ENCODE measurements at places on chromosomes 6 and 20. TPM values are rescaled to one million over a fixed set of nuclear protein-coding genes. Genes with fewer than 3 reads are reported as not detected.

The TMEM151B gene
- not detected for total RNA-seq

The NUDT3 gene
- 34.6 TPM for total RNA-seq

The RBL1 gene
- 7.5 TPM for total RNA-seq

The ZDHHC14 gene
- 8.7 TPM for total RNA-seq

DNA sequence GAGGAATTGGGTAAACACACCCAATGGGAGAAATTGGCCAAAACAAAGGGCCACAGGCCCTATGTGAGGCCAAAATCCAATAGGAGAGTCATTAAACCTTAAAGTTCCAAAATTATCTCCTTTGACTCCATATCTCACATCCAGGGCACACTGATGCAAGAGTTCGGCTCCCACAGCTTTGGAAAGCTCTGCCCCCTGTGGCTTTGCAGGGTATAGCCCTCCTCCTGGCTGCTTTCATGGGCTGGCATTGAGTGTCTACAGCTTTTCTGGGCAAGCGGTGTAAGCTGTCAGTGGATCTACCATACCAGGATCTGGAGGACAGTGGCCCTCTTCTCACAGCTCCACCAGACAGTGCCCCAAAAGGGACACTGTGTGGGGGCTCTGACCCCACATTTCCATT lies 160.5 kb downstream of the ADGRG6 start:
- no peak for DNase-seq

GRCh38 chr6:135228486-135228885 lies 47.4 kb downstream of the MYB start:
- no peak for DNase-seq

DNA sequence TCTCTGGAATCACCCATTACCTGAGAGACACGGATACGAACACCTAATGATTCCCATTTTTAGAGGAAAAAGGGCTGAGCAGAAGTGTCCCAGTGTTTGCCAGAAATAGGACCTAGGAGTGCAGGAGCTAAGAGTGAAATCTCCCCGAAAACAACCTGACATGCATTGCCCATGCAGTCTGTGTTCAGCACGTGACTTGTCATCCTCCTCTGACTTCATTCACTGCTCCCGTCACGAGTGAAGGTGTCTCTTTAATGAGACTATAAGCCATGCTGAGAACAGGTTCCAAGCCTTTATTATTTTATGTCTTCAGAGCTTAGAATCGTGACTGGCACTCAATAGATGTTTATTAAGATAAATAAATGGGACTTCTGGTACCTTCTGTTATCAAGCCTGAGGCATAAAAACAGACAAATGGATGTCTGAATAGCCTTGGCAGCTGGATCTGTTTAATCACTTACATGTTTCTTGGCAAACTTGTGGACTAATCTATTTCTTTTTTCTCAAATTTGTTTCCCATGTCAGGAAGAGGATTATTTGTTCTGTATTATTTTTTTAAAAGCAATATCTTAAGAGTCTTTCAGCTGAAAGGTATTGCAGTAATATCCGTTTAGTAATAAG lies 3.7 kb upstream of the MLIP start:
- no peak for DNase-seq

- no peak for DNase-seq
Measured at GRCh38 chr6:30725713-30726505, 5.8 kb downstream of the TUBB start.

GRCh38 chr6:136365776-136366354 lies 76.2 kb upstream of the BCLAF1 start:
- DNase-seq = peak; percentile 69

The SMLR1 gene
- total RNA-seq = not detected

DNA sequence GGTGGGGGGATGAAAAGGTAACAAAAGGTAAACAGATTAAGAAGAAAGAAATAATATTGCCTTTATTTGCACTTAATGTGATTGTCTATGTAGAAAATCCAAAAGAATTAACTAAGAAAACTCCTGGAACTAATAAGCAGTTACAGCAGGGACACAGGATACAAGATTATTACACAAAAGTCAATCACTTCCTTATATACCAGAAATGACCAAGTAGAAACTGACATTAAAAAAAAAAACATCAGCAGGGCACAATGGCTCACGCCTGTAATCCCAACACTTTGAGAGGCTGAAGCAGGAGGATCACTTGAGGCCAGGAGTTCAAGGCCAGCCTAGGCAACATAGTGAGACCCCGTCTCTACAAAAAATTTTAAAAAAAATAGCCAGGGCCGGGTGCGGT lies 123.2 kb upstream of the RIPOR2 start:
- no peak for DNase-seq

The CD83 gene
- total RNA-seq = 9.0 TPM

- DNase-seq = no peak
Measured at GRCh38 chr20:43771503-43772190, 44.8 kb upstream of the GTSF1L start.

The TPX2 gene
- total RNA-seq = 8.5 TPM

- DNase-seq = no peak
Measured at GRCh38 chr6:143224516-143224915, 163.8 kb downstream of the AIG1 start.

DNA sequence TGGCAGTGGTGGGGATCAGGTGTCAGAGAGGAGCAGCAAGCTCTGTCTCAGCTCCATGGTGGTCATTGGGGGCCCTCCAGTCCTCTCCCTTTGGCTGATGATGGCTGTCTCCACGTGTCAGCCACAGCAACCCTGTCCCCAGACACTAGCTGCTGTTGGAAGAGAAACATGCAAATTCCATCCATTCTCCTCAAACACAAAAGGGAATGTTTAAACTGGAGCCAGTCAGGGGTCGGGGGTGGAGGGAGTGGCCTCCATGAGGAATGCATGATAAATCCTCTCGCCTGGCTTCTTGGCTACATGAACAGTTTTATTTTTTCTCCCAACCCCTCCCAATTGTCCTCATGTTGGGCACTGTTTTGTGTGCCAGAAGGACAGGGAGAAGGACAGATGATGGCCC lies 86.4 kb downstream of the EDN3 start:
- DNase-seq = no peak

- DNase-seq = no peak
Measured at GRCh38 chr20:24906806-24907205, 42.3 kb upstream of the CST7 start.

The SLC22A7 gene
- total RNA-seq = not detected

- DNase-seq = no peak
Measured at GRCh38 chr20:35575958-35576357, 34.1 kb downstream of the ERGIC3 start.

The TRIM40 gene
- total RNA-seq = not detected

The CLVS2 gene
- 0.15 TPM for total RNA-seq

- no peak for DNase-seq
Measured at GRCh38 chr6:140063021-140063399, 688.6 kb upstream of the CITED2 start.

- DNase-seq = peak; percentile 81
Measured at GRCh38 chr20:36606158-36607066, 833 bp downstream of the RAB5IF start.

The TMEM200A gene
- 1.0 TPM for total RNA-seq

GRCh38 chr6:105648276-105648675 lies 245.4 kb upstream of the PREP start:
- no peak for DNase-seq

The RHAG gene
- total RNA-seq = 0.89 TPM

DNA sequence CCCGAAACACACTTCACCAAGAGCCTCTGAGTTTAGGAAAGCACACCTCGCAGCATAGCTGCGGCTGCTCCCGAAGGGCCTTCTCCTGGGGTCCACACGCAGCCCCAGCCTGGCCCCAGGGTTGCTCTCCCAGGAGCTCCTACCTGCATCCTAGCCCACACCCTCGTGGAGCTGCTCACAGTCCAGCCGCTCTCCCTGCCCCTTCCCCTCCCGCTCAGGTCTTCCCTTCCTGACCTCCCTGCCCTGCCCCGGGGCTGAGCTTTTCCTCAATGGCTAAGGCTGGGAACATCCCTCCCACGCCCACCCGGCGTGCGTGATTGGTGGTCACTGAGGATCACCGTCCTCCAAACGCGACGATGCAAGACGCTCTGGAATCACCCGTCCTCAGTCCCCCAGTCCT lies 205.8 kb downstream of the FNDC1 start:
- no peak for DNase-seq

DNA sequence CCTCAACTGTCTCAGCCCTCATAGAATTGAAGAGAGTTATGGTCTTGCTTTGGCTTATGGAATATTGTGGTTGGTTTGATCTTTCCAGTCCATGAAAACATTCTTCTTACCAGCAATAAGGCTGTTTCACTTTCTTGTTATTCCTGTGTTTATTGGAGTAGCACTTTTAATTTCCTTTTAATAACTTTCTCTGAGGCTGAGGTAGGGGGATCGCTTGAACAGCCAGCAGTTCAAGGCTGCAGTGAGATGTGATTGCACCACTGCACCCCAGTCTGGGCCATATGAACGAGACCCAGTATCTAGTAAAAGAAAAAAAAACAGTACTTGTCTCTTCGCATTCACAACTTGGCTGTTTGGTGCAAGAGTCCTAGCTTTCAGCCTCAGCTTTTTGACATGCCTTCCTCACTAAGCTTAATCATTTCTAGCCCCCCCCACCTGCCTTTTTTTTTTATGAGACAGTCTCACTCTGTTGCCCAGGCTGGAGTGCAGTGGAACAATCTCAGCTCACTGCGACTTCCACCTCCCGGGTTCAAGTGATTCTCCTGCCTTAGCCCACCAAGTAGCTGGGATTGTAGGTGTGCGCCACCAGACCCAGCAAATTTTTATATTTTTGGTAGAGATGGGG lies 70.5 kb downstream of the NCOA3 start:
- DNase-seq = no peak

DNA sequence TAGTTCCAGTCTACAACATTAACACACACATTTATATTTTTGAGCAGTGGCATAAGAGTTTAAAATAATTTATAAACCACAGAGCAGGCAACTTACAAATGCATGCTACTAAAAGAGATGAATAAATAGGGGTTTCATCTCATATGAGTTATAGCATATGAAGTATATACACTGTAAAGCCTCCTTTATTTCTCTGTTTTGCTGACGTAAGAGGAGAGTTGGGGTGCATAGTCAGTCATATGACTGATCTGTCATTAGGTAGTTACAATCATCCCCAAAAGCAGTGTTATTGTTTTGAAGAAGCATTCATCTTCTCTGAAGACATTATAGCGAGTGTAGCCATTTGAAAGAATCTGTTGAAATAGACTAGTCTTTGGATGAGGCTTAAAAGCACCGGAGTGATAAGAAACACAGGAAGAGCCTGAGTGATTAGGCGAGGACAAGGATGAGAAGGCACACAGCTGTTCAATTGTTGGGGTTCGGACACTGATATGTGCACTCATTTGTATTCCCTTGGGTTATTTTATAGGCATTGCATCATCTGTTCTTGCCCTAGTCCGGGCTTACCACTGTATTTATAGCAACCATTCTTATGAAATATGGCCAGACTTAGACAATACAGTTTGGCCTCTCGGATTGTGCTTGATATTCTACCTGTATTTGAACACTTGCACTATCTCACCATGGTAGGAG lies 325.7 kb downstream of the SAMD5 start:
- DNase-seq = no peak

- DNase-seq = no peak
Measured at GRCh38 chr20:35661053-35661452, 3.6 kb downstream of the CPNE1 start.

DNA sequence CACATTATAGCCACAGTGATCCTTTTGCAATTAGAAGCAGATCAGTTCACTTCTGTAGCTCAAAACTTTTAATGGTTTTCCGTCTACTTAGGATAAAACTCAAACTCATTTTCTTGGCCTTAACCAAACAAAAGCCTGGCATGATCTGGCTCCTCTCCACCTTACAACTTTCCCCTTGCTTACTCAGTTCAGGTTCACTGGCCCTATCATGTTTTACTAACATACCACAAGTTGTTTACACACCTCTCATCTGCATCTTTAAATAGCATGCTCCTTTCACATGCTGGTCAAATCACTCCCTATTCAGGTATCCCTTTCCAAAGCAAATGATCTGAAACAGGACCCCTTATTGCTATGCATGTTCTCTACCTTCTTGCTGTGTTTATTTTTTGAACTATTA lies 191.4 kb upstream of the FAM83B start:
- DNase-seq = no peak

DNA sequence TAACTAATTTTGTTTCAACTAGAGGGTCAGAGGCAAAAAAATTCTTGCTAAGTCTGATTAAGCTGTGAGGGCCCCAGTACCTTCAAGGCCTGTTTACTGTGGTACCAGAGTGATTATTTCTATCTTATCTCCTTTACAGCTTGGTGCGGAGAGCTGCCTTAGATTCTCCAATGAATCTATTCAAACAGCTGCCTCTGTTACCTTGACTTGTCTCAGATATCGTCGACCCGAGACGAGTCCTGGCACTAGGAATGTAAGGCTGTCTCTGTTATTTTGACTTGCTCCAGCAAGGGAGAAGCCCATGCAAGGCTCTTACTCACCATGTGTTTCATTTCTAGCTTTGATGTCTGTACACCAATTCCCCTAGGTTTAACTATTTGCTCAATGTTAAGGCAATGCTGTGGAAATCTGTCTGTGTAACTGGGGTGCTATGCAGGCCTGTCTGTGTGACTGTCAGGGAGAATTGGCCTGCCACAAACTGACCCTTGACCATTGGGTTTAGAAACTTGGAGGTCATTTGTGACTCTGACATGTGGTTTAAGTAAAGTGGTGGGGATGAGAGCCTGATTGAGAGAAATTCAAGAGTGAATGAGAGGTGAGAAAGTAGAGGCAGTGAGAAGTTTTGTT lies 10.4 kb upstream of the FKBPL start:
- DNase-seq = no peak

- DNase-seq = no peak
Measured at GRCh38 chr6:79810185-79810705, 137.1 kb downstream of the ELOVL4 start.

DNA sequence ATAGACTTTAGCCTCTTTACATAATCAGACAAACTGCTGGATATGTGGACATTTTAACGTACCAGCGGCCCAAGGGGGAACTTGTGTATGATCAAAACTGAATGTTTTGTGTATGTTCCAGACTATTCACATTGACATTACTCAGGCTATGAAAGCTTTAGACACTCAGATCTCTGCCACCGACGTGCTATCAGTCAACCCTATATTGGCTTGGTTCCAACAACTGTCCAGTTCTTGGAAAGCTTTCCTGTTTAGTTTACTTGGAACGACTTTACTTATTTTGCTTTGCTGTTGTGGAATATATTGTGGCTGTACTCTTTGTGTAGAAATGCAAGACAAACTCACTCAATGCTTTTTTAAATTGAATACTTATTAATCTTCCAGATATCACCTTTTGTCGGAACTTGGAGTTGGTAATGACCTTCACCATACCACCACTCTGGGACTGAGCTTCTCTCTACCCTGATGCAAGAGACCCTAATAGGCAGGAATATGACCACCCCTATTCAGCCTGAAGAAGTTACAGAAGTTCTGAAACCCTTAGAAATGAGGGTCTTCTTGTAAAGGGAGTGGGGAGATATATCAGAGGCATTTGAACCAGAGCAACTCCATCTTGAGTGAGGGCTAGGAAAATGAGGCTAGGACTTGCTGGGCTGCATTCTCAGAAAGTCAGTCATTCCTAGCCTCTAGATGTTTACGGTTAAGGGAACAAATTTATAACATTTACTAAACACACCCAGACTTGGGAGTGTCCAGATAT lies 49.0 kb upstream of the PAX1 start:
- DNase-seq = no peak

The KDM1B gene
- 32.5 TPM for total RNA-seq

The NRSN1 gene
- not detected for total RNA-seq
